Stimulated activated CD4-positive, alpha-beta T cell treated with anti-CD3 and anti-CD28 coated beads, Interleukin-1b, Interleukin-23, amount 100 ng/mL, for 24 hours (primary cell): ENCODE measurements at places on chromosomes 6 and 20.

DNA sequence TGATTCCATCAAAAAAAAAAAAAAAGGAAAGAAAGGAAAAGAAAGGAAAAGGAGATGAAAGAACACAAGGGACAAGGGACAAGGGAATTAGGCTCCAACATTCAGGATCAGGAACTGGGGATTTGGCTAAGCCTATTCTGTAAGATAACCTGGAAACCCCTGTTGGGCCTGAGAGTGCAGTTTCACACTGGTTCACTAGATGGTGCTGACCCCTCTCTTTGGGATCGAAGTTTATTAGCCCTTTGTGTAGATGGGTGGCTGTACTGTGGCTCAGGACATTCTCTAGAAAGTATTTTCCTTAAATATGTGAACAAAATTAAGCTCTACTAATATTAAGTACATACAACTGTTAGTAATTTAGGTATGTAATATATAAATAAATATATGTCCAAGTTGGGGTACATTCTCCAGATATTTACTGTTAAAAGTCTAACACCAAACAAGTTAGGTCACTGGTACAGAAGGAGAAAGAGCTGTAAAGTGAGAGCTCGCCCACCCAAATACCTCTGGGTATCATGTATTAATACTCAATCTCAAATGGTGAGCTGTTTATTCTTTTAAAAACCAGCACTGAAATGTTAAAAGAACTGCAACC is 6.3 kb downstream of the OR2A4 start:
- peak; percentile 5 for DNase-seq

DNA sequence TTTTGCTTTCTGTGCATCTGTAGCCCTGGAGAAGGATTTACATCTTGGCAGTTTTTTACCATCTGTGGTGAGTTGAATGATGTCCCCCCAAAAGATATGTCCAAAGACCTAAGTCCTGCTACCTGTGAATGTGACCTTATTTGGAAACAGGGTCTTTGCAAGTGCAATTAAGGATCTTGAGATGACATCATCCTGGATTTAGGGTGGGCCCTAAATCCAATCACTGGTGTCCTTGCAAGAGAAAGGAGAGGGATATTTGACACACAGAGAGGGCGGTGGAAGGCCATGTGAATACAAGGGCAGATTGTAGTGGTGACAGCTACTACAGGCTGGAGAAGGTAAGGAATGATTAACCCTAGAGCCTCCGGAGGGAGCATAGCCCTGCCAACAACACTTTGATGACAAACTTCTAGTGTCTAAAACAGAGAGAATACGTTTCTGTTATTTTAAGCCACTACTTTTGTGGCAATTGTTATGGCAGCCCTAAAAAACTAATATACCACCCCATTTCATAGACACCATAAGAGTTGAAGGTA is 35.1 kb downstream of the MKKS start:
- DNase-seq: no peak

DNA sequence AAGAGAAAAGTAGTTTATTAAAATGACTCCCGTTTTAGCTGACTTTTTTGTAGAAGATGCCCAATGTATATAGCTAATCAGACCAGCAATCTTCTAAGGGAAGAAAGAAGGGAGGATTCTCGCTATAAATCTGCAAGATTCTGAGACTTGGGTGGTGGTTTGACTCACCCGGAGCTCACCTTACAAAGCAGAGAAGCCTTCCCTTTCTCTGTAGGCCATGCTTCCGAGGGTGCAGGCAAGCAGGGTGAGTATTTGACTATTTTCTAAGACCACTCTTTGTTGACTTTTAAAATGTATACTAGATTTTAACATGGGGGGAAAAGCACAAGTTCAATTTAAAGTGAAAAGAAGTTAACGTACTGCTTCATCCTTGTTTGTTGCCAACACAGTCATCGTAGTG is 2.7 kb downstream of the OLIG3 start:
- no peak for DNase-seq

DNA sequence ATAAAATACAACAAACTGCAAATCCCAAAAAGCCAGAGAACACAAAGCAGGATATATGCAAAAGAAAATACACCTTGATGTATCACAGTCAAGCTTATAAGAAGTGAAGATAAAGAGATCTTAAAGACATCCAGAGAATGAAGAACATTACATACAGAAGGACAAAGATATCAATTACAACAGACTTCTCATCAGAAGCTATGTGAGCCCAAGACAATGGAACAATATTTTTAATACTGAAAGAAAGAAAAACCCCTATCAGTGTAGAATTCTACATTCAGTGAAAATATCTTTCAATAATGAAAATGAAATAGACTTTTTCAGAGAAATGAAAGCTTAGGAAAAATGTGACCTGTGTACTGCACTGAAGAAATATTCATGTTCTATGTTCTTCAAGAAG is 104.5 kb upstream of the PHACTR3 start:
- no peak for DNase-seq

GRCh38 chr20:53097371-53097770 is 125.2 kb downstream of the TSHZ2 start:
- DNase-seq: no peak

- no peak for DNase-seq
Observed at GRCh38 chr6:14640631-14641030, 523.1 kb downstream of the CD83 start.

- peak; percentile 41 for DNase-seq
Observed at GRCh38 chr6:107657755-107658461, 166.2 kb downstream of the SCML4 start.

- no peak for DNase-seq
Observed at GRCh38 chr6:37106051-37106363, 63.9 kb upstream of the PIM1 start.

DNA sequence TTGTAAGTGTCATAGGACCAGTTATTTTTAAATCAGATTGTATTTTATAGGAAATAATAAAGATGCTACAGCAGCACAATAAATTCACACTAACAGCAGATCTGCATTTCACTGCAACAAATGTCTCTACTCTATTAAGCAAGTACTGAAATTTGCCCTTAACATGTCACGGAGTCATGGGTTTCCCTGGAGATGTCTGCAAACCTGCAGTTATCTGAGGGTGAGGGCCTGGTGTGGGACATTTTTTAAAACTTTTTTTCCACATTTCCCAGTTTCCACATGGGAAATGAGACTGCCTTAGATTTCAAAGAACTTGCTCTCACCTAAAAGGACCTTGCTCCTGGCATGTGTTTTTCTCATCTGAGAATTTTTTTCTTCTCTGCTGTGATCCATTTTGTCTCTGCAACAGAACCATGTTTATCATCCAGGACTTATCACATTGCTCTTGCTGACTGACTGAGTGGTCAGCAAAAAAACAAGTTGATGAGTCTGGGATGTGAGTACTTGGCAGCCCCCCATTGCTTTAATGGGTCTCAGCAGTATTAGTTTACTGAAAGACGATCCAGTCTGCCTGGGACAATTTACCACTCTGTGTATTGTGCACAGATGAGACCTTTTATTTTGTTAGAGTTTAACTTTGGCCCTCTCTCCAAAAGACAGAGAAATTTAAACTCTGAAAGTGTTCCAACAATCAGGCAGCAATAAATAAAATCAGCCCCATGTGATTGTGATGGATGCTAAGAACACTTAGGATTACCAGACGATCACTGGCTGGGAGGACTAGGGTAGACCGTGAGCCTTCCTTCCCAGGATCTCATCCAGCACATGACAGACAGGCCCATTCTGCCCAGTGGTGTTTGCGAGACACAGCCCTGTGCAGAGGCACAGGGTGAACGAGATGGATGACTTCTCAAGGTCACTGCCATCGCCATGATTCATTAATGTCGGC is 268.8 kb downstream of the BTBD9 start:
- no peak for DNase-seq

GRCh38 chr6:64547594-64548268 is 912.1 kb downstream of the PHF3 start:
- DNase-seq: no peak

GRCh38 chr20:47347661-47348435 is 8.7 kb downstream of the ZMYND8 start:
- no peak for DNase-seq

DNA sequence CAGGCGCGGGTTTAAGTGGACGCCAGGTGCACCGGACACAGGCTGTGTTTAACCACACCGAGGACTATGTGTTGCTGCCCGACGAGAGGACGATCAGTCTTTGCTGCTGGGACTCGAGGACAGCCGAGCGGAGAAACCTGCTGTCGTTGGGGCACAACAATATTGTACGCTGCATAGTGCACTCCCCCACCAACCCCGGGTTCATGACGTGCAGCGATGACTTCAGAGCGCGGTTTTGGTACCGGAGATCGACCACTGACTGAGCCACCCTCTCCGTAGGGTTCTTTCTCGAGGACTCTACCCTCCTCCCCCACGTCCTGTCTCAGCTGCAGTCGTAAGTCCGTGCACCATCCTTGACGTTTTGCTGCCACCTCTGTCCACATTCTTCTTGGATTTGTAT is 8.6 kb upstream of the CASS4 start:
- DNase-seq: no peak

DNA sequence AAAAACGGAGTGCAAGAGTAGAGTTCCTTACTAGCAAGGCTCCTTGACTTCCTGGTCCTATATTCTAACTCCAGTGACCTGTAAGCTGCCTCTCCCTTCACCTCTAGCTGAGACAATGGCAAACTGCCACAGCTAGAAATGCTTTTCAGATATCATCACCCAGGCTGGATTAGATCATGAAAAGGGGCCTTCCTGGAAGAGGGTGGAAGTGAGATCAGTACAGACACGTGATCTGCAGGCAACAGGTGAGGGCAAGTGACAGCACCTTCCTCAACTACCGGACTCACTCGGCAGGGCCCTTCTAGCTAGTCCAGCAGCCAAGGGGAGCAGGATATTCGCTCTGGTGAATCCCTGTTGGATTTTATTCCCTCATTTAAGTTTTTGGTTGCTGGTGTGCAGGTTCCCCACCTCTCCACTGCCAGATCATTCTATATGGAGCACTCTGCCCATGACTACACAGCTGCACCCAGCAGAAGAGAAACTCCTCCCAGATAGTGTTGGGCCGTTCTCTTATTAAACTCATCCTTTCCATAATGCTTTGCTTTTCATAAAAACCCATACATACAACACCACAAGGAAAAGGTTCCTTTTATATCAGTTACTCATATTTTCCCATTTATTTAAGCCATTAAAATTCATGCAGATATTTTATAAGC is 26.4 kb upstream of the FAM83C start:
- DNase-seq: no peak

GRCh38 chr6:17281497-17282481 is 628 bp downstream of the RBM24 start:
- DNase-seq: no peak

DNA sequence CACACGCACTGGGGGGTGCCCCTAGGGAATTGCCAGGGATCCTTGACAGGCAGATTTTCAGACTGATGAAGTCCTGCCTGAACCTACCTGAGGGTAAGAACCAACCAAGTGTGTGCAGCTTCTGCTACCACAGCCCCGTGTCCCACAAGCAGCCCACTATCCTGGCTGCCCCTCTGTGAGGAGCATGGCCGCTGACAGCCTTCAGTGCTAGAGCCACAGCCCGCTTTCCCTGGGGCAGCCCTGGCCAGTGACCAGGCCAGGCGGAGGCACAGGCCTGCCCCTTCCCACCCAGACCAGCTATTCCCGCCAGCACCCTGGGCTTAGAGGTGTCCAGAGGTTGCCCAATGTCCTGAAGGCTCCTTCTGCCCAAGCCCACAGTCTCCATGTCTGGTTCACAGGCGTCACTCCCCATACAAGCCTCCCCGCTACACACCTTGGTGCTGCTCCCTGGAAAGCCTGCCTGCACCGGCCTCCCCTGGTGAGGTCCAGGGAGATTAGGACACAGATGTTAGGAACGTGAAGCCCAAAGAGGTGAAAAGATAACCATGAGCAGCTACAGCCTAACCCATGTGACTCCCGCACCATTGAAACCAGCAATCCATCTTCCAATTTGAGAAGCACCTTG is 207.0 kb downstream of the SYNDIG1 start:
- DNase-seq: no peak

DNA sequence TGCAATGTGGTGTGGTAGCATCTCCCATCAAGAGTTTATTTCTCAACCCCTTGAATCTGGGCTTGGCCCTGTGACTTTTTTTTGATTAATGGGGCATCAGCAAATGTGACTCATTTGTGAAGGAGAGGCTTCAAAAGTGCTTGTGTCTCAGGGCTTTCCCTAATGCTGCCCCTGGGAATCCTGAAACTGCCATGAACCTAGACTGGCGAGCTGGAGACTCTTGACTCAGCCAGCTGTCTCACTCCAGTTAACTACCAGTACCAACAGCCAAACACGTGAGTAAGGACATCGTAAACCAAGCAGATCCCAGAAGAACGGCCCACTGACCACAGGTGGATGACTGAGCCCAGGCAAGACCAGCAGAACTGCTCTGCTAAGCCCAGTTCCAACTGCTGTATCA is 72.8 kb upstream of the ADTRP start:
- DNase-seq: no peak

DNA sequence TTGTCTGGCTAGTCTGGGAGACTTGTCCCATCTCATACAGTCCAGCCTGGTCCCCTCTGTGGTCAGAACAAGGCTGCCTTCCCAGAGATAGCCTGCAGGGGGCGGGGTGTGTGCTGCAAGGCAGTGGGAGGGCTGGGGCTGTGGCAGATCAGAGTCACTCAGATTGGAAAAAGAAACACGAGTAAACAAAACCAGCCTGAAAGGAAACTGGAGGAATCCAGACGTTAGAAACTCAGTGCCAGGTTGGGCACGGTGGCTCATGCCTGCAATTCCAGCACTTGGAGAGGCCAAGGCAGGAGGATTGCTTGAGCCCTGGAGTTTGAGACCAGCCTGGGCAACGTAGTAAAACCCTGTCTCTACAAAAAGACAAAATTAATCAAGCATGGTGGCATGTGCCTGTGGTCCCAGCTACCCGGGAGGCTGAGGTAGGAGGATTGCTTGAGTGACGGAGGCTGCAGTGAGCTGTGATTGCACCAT is 20.2 kb downstream of the LEMD2 start:
- peak; percentile 65 for DNase-seq

GRCh38 chr20:52761867-52762266 is 210.3 kb upstream of the TSHZ2 start:
- no peak for DNase-seq

- no peak for DNase-seq
Observed at GRCh38 chr6:125129354-125129753, 24.2 kb upstream of the TPD52L1 start.

- no peak for DNase-seq
Observed at GRCh38 chr6:128516514-128516898, 3.9 kb downstream of the PTPRK start.

GRCh38 chr6:16240589-16241320 is 2.4 kb downstream of the GMPR start:
- no peak for DNase-seq

GRCh38 chr6:165222315-165223025 is 86.9 kb downstream of the C6orf118 start:
- no peak for DNase-seq

DNA sequence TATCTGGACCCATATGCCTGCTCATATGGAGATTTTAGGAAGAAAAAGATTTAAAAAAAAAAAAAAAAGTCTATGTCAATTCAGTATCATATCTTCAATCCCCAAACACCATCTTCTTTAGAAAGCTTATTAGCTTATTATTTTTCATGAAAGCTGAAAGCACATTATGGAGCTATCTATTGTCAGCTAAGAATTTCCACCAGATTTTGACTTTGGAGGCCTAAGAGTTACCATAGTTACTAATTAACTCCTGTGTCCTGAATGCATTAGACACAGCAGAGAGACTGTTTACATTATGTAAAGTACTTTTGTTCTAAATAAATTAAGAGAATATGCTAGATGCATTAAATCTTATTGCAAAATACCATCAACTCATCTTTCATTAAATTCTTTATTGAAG is 255.5 kb upstream of the NRSN1 start:
- DNase-seq: no peak

GRCh38 chr6:1313384-1313766 is 1.5 kb downstream of the FOXQ1 start:
- DNase-seq: no peak
